ENCODE measurements at places on chromosomes 2 and 18.

DNA sequence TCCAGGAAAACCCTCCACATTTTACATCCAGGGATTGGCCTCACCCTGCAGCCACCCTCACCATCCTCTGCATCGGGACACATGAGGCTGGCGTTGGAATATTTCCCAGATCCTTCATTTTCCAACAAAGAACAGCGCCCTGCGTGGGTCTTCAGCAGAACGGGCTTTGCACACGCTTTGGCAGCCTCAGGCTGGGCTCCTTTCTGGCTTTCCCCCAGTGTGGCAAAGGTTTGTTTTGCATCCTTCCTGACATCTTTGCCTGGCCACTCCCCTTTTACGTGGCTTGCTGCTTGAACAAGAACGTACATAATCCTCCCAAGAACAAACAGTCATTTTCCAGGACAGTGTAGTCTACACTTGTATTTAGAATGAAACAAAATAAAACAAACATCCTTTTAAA is 25.6 kb upstream of the GREB1 start:
- no peak for DNase-seq

DNA sequence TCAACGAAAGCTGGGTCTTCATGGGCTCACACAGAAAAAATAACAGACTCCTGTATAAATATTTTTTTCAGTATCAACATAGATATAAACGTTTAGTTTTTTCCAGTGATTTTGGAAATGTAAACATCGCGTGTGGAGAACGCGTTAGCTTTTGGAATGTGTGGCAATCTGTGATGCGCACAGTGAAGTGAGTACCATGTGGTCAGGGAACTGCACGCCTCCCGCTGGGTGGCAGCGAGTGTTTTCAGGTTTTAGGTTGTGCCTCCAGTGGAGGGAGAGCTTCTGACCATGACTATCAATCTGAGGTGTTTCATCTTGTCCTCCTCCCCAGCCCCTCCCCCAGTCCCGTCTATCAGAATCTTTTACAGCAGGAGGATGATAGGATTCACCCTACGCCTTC is 127.8 kb downstream of the ARHGAP28 start:
- DNase-seq = no peak

GRCh38 chr18:24319757-24320156 is 77.9 kb downstream of the OSBPL1A start:
- no peak for DNase-seq

DNA sequence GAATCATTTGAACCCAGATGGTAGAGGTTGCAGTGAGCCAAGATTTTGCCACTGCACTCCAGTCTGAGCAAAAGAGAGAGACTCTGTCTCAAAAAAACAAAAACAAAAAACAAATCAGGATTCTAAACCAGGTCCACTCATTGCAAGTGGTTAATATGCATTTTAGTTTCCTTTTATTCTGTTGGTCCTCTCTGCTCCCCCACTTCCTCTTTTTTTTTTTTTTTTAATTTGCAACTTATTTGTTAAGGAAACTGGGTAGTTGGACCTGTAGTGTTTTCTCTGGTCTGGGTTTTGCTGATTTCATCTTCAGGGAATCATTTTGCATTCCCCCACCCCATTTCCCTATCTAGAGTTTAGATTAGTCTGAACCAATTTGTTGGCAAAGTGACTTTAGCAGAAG is 14.0 kb downstream of the FER1L5 start:
- DNase-seq = no peak

GRCh38 chr2:165746501-165746900 is 47.5 kb downstream of the GALNT3 start:
- no peak for DNase-seq

GRCh38 chr2:237434866-237435311 is 20.9 kb upstream of the COL6A3 start:
- DNase-seq = no peak

- no peak for DNase-seq
Measured at GRCh38 chr2:49988816-49989215, 834.5 kb upstream of the FSHR start.

- DNase-seq = no peak
Measured at GRCh38 chr2:8659092-8659734, 22.6 kb upstream of the ID2 start.

- DNase-seq = peak; percentile 13
Measured at GRCh38 chr2:134217924-134218323, 35.9 kb upstream of the MGAT5 start.

DNA sequence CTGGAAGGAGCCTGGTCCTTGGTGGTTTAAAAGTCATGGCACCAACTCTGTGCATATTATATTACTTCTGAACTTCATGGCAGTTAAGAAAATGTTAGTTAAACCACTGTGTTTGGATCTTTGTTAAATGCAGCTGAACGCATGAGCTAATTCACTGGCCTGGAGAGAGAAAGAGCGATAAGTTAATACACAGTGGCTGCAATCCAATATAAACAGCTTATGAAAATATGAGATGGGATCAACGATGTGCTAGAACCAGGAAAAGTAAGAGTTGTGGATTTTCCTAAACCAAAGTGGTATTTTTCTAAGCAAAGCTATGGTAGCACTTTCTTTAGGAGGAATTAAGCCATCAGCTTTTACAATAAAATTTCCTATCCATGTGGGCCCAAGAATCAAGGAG is 326.7 kb downstream of the MTX2 start:
- DNase-seq = no peak

DNA sequence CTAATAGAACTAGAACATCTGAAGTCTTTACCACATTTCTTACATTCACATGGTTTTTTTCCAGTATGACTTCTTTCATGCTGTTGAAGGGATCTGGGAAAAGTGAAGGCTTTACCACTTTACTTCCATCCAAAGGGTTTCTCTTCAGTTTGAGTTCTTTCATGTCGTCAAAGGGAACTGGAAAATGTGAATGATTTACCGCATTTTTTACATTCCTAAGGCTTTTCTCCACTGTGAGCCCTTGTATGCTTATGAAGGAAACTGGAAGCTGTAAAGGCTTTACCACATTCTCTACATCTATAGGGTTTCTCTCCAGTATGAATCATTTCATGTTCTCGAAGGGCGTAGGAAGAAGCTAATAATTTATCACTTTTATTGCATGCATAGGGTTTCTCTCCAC is 46.7 kb downstream of the NBEAL1 start:
- no peak for DNase-seq

DNA sequence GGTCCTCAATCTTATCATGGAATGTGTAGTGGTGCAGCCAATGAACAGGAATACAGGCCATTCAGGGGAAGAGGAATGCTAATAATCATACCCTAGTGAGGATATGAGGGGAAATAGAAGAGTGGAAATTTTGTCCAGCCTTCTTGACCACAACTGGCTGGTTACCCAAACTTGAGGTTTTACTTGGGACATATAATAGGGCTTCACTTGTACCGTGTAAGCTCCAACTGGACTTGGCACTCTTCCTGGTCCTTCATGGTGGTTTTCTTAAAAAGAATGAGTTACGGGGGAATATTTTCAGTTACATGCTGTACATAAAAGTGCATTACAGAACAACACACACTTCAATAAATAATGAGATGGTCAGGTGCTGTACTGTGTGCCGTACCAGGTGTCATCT is 234.9 kb upstream of the RASGRP3 start:
- DNase-seq = peak; percentile 25

- DNase-seq = no peak
Measured at GRCh38 chr2:25123682-25124081, 44.7 kb downstream of the POMC start.

GRCh38 chr2:56211048-56211447 is 27.3 kb downstream of the CCDC85A start:
- DNase-seq = no peak

All from AG09309 (cell line).